ENCODE measurements at places on chromosomes 1 and 21. TPM values are rescaled to one million over a fixed set of nuclear protein-coding genes. Genes with fewer than 3 reads are reported as not detected.

The TPTE gene
- not detected for total RNA-seq

The FCGR1A gene
- not detected for total RNA-seq

The ANKRD34A gene
- total RNA-seq, result 0.34 TPM

The FMOD gene
- total RNA-seq, result 39.6 TPM

The FAM163A gene
- not detected for total RNA-seq

The FCRL4 gene
- not detected for total RNA-seq

The TENT5C gene
- 2.4 TPM for total RNA-seq

The F11R gene
- 41.2 TPM for total RNA-seq

The SPRR2A gene
- total RNA-seq, result not detected

The GFI1 gene
- 0.68 TPM for total RNA-seq

The LIN28A gene
- total RNA-seq, result not detected

The CA14 gene
- total RNA-seq, result not detected

Data from subcutaneous adipose tissue (tissue), 4 donors.